ENCODE measurements at places on chromosomes 3 and 15.
A peak's percentile ranks its signal among the peaks of the same experiment; 100 is the strongest.

GRCh38 chr3:156837115-156837514 is 11.0 kb downstream of the LEKR1 start:
- DNase-seq, result no peak

- no peak for DNase-seq
These were observed 33.2 kb downstream of the ITGB5 start for GRCh38 chr3:124854009-124854408.

GRCh38 chr3:177362626-177363025 is 165.3 kb upstream of the TBL1XR1 start:
- no peak for DNase-seq

DNA sequence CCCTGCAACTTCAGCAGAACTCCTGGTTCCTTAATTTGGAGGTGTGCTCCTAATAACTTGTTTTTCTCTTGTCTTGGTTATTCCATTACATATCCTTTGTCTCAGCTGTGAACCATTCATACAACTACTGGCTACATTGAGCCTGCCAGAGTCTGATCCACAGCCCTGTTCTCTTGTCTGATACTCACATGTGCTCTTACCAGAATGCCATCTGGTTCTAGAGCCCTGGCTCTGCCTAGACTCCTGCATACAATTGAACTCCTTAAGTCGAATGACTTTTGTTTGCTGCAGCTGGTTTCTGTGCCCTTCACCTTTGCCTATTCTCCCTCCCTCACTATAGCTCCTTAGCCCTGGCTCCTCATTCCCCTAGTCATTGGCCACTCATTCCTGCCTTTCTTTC is 85.5 kb downstream of the LRRC28 start:
- DNase-seq, result no peak

DNA sequence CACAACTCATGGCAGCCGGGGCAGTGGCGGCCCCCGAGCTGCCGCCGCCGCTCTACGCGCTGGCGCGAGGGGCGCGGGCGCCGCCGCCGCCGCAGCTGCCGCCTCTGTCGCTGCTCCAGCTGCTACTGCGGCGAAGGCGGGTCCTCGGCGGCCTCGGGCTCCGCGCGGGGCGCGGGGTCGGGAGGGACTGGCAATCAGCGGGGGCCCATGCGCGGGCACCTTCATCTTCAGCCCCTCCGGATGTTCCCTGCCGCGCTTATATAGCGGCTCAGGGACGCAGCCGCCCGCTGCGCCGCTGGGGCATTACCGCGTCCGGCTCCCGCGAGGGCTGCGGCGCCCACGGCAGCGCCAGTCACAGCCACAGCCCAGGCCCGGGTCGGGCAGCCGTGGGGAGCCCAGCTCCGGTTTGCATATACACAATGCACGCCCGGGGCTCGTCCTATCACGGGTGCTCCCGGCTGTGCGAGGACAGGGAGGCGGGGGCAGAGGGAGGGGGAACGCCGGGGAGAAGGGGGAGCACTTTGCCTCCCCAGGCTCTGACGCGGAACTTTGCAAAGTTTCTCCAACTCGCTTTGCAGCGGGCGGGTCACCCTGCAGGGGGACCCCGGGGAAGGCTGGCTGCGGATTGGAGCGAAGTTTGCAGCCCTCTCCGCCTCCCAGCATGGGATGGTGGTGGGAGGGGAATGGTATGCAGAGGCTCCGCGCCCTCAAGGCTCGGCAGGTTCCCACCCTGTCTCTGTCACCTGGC is at the start of gene VGLL3:
Gene VGLL3 (minus strand): TSS at position 416 of the 748 bp plus-strand sequence. CDS start 406 bp downstream, at position 10.
- DNase-seq, result peak; percentile 31

DNA sequence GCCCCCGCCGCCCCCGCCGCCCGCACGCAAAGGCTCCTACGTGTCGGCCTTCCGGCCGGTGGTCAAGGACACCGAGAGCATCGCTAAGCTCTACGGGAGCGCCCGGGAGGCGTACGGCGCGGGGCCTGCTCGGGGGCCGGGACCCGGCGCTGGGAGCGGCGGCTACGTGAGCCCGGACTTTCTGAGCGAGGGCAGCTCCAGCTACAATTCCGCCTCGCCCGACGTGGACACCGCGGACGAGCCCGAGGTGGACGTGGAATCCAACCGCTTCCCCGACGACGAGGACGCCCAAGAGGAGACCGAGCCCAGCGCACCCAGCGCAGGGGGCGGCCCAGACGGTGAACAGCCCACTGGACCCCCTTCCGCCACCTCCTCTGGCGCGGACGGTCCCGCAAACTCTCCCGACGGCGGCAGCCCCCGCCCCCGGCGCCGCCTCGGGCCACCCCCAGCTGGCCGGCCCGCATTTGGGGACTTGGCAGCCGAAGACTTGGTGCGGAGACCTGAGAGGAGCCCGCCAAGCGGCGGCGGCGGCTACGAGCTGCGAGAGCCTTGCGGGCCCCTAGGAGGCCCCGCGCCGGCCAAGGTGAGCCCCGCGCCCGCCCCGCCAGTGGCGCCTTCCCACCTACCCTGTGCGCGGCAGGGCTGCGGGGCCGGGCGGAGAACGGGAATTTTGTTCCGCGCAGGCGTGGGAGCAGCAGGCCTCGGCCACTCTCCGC is 2.4 kb downstream of the SKOR1 start:
- no peak for DNase-seq

- no peak for DNase-seq
These were observed 5.2 kb upstream of the TMCO5A start for GRCh38 chr15:37929238-37929637.

DNA sequence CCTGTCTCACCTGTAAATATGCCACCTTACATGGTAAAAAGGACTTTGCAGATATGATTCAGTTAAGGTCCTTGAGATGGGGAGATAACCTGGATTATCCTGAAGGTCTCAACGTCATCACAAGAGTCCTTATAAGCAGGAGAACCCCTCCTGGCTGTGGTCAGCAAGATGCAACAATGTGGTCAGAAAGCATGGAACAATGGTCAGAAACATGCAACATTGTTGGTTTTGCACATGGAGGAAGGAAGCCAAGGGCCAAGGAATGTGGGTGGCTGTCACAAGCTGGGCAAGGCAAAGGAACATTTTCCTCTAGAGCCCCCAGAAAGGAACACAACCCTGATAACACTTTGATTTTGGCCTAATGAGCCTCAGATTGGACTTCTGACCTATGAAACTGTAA is 9.4 kb upstream of the SUMF1 start:
- DNase-seq, result no peak

GRCh38 chr15:99472416-99473145 is 93.2 kb upstream of the MEF2A start:
- DNase-seq, result no peak

GRCh38 chr3:128488636-128488990 is 4.4 kb downstream of the GATA2 start:
- peak; percentile 70 for DNase-seq

DNA sequence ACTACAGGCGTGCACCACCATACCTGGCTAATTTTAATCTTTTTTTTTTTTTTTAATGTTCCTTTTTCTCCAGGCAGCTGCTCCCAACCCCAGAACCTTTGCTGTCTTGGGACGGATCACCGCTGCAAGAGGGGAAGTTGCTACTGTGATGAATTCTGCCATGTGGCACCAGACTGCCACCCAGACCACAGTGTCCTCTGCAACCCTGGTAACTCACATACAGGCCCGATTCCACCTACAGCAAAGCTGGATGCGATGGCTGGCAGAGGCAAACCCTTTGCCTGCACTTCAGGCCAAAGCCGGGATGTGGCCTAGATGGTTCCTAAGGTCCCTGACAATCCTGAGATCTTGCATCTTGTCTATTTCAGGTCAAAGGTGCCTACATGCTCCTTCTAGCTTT is 12.7 kb upstream of the MUC20 start:
- DNase-seq, result no peak

- peak; percentile 29 for DNase-seq
These were observed 66.5 kb downstream of the NME9 start for GRCh38 chr3:138263104-138263503.

- DNase-seq, result no peak
These were observed 88.7 kb upstream of the BCL6 start for GRCh38 chr3:187833799-187834578.

- no peak for DNase-seq
These were observed 437 bp downstream of the CELSR3 start for GRCh38 chr3:48662145-48662752.

- no peak for DNase-seq
These were observed 19.6 kb downstream of the SLCO3A1 start for GRCh38 chr15:91873138-91873536.

DNA sequence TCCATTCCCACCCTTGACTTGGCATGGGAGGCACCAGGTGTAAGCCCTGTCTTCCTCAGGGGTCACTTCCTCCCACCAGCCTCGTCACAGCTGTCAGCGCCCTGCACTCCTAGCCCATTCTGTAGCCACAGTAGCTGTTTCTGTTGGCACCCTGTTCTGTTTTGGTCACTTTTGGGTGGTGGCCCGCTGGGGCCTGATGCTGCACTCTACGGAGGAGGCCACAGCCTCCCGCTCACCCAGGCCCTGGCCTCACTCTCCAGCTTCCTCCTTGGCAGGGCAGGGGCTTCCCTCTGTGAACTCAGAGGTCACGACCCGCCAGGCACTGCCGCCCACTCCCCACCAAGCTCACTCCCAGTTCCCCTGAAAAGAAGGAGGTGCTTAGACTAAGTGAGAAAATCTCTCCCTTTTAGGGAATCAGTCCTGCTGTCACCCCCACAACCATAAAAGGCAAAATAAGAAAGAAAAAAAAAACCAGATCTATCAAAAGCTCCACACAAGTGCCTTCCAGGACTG is 68.4 kb downstream of the MGLL start:
- no peak for DNase-seq

DNA sequence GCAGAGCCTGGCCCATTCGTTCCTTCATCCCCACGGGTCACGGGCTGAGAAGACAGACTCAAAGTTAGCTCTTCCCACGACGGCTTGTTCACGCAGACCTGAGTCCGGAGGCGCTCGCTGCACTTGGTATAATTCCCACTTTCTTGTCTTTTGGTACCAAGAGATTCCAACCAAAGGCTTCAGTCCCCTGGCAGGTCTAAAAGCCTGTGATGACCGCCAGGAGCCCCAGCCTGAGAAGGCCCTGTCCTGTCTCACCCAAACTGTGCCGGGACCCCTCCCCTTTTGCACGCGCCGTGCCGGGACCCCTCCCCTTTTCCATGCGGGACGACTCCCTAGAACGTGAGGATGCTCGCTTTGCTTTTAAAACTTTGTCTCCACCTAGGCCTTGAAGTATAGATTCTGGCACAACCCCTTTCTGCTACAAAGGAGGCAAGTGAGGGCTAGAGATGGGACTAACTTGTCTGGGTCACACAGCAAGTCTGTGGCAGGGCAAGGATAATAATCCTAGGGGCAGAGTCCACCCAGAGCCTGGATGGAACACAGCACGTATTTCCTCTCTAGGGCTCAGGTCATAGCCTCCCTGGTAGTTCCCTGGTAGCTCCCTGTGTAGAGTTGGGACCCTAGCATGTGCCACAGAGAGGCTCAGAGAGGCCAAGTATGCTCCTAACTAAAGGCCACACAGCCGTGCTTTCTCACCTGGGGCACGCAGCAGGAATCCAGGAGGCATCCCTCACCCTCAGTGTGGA is 211.3 kb downstream of the XXYLT1 start:
- no peak for DNase-seq

GRCh38 chr15:42691308-42691707 is 45.6 kb downstream of the CDAN1 start:
- no peak for DNase-seq

DNA sequence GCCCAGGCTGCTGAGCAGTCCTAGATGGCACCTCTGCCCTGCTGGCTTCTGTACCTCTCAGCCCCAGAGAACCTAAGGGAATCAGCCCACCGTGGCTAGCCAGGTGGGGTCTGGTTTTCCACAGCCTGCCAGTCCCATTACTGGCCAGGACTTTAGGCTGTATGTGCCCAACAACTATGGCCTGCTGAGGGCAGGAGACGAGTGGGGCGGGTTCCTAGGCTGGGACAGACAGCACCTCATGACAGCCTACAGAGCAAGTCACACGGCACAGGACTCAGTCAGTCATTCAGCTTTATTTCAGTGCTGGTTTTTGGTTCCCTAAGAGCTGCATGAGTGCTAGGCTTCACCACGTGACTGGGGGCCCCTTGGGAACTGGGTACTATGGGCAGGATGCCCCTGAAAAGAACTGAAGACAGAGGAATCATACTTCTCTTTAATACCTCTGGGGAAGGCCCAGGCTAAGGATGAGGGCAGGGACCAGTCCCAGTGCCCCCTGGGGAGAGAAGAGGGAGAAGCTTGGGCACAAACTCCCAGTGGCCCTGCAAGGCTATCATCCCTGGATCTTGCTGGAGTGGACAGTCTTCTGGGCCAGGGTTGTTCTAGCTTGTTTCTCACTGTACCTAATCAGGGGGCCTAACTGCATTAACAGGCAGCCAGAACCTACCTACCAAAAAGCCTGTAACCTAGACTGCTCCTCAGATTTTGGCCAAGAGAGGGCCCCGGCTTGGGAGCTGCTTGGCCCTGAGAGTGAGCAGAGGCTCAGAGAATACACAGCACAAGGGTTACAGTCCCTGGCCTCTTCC is 14.8 kb downstream of the CLK3 start:
- DNase-seq, result no peak

DNA sequence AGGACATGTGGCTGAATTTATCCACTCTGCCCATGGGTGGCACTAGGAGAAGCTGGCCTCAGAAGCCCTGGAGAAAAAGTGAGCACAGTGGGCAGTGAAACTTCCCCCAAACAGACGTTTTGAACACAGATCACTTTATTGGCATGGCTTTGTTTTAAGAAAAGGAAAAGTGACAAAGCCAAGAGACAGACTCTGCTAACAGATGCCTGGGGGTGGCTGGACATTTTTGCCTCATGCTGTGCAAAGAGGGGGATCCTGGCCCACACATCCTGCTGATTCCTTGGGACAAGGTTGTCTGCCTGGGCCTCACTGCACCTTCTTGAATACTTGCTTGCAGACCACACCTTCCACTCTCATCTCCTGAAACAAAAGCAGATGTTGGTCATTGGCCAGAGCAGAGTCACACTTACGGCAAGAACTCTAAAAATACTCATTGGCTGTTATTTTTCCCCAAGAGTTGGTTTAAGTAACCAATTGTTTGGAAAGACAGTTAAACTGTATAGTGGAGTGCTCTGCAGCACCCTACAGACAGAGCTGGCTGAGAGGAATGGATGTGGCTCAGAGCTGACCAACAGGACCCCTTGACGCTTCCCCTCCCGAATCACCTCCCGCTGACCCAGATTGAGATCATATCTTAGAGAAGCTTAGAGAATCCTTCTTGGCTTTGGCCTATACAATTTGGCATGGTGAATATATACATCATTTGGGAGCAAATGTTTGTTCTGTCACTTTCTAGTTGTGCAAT is 22.0 kb downstream of the RBP1 start:
- DNase-seq, result no peak

DNA sequence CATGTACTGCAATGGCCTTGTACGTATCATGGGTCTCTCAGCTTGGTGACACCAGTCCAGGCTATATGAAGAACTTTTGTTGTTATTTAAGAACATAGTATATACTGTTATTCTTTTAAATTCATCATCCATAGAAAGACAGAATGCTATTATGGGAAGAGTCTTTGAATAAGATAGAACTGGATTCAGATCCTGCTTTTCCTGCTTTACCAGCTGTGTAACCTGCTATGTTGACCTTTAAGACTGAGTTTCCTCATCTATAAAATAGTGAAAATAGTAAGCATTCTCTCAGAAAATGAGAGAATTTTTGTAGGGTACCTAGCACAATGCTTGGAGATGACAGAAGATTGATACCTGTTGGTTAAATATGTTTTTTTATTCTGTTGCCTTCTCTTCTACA is 204.1 kb upstream of the TBL1XR1 start:
- no peak for DNase-seq

GRCh38 chr15:101277038-101277822 is at the start of gene SELENOS:
Gene SELENOS, minus strand, starts transcription at chr15:101277485. Its CDS starts 68 bp downstream, at chr15:101277417.
- peak; percentile 70 for DNase-seq

GRCh38 chr15:66838671-66839239 is 136.7 kb downstream of the SMAD6 start:
- DNase-seq, result no peak

GRCh38 chr3:170007031-170007663 is 30.6 kb upstream of the GPR160 start:
- no peak for DNase-seq

- no peak for DNase-seq
These were observed 32.7 kb downstream of the SRGAP3 start for GRCh38 chr3:9216736-9217135.
